ENCODE measurements at places on chromosomes 5 and 9.

GRCh38 chr5:174175716-174176268 is 130.3 kb downstream of the NSG2 start:
- DNase-seq, result no peak

DNA sequence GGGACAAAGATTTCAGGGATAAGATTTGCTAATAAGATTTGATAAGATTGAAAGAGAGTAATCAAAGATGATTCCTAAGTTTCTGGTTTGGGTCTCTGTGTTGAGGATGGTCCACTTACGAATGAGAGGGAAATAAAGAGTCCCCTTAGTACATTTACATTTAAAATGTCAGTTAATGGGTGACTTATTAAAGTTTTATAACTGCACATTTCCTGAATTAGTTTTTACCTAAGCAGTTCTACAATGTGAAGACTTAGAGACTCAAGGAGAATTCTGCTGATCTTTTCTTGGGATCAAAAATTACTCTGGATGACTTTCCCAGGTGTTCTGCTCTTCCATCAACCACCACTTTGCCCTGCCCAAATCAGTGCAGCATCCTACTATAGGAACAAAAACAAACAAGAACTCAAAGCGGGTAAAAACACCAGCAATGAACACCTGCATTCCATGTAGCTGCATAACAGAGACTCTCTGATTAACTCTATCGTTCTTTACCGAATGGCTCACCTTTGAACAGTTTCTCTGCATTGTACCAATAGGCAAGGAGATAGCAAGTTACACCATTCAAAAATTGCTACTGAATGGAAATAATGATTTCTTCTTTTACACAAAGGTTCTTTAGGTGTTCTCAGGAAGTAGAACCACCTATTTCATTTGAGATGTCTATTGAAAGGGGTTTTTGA is 65.3 kb downstream of the PRLR start:
- DNase-seq, result no peak

GRCh38 chr5:35879096-35879495 is 22.4 kb downstream of the IL7R start:
- no peak for DNase-seq

GRCh38 chr9:76373173-76373783 is 20.9 kb downstream of the RFK start:
- no peak for DNase-seq

DNA sequence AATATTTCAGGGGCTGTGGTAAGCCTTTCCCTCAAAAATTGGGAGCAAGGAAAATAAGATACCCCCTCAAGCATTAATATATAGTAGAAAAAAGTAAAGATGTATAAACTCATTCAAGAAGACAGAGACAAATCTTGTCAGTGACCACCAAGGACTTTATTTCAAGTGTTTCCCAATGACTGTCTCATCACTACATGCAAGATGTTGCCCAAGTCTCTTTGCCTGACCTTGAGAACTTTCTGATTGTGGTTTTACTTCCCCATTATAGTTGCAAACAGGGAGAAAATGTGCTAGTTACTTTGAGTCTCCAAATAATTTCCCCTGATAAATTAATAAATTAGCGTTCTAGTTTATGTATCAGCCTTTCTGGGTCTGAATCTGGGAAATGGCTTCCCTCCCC is 4.0 kb upstream of the SLC46A2 start:
- no peak for DNase-seq

Measured in activated T-cell treated with anti-CD3 and anti-CD28 coated beads, Interleukin-2, amount 50 U/mL, for 48 hours (primary cell).